Activated CD4-positive, alpha-beta T cell treated with anti-CD3 and anti-CD28 coated beads for 36 hours (primary cell): ENCODE measurements at places on chromosomes 4 and X. TPM values are rescaled to one million over a fixed set of nuclear protein-coding genes. Genes with fewer than 3 reads are reported as not detected.

SPP1 gene
- total RNA-seq, result not detected

UCP1 gene
- total RNA-seq, result not detected

STIM2 gene
- 36.4 TPM for total RNA-seq

SSX1 gene
- not detected for total RNA-seq

RNF150 gene
- 0.14 TPM for total RNA-seq

KIT gene
- not detected for total RNA-seq

CNGA1 gene
- total RNA-seq, result 0.16 TPM

PAGE5 gene
- 0.49 TPM for total RNA-seq

GPR82 gene
- 0.05 TPM for total RNA-seq

LDB2 gene
- total RNA-seq, result not detected

SSX2 gene
- total RNA-seq, result not detected

CLCN4 gene
- total RNA-seq, result not detected

GYG2 gene
- total RNA-seq, result not detected

BEND2 gene
- total RNA-seq, result not detected

BMP3 gene
- total RNA-seq, result not detected

MAN2B2 gene
- 13.0 TPM for total RNA-seq

MID1 gene
- total RNA-seq, result 0.37 TPM

NUDT9 gene
- total RNA-seq, result 9.8 TPM

F8A2 gene
- not detected for total RNA-seq

NR3C2 gene
- 3.7 TPM for total RNA-seq

RAB39B gene
- 16.4 TPM for total RNA-seq

LYAR gene
- total RNA-seq, result 74.3 TPM

FAM53A gene
- 2.0 TPM for total RNA-seq

PNCK gene
- total RNA-seq, result 0.30 TPM

CAPN6 gene
- total RNA-seq, result not detected

RAI2 gene
- total RNA-seq, result 0.65 TPM

UGT2B15 gene
- not detected for total RNA-seq

POU3F4 gene
- total RNA-seq, result not detected

POU4F2 gene
- not detected for total RNA-seq

SPIN4 gene
- total RNA-seq, result 3.3 TPM

PHOX2B gene
- not detected for total RNA-seq

MCF2 gene
- 0.34 TPM for total RNA-seq

AIMP1 gene
- 41.9 TPM for total RNA-seq

SLC7A11 gene
- 4.4 TPM for total RNA-seq

PIGA gene
- total RNA-seq, result 37.9 TPM

STPG2 gene
- total RNA-seq, result 0.25 TPM

ATP7A gene
- total RNA-seq, result 9.7 TPM

GIMD1 gene
- not detected for total RNA-seq

MAGEA1 gene
- total RNA-seq, result not detected

ZCCHC18 gene
- 1.0 TPM for total RNA-seq

PRRG3 gene
- total RNA-seq, result not detected

OR13H1 gene
- not detected for total RNA-seq

TSPAN6 gene
- total RNA-seq, result 0.47 TPM

TENM3 gene
- total RNA-seq, result not detected

CYP4V2 gene
- total RNA-seq, result 4.1 TPM
